Stimulated activated CD4-positive, alpha-beta T cell treated with anti-CD3 and anti-CD28 coated beads, Interleukin-15, amount 100 ng/mL, for 1 hour (primary cell): ENCODE measurements at places on chromosomes 7 and 10.

- DNase-seq, result no peak
Measured at GRCh38 chr7:156680281-156680680, 39.7 kb downstream of the RNF32 start.

GRCh38 chr7:81029511-81029910 lies 110.7 kb upstream of the SEMA3C start:
- no peak for DNase-seq

GRCh38 chr10:104345941-104346340 lies 7.7 kb upstream of the ITPRIP start:
- no peak for DNase-seq

DNA sequence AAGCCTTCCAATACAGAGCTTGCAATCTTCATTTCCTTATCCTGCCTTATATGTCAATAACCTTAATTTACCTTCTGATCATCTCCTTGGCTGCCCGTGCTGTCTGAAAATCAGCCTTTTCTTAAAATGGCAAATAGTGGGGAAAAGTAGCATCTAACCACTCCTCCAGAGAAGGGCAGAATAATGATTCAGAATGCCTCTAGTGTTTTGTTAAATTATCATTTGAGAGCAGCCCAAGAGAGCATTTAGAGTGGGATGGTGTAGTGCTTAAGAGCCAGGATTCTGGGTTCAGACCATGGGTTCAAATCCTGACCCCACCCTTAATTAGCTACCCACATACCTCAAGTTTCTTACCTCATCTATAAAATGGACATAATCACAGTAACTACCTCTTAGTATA lies 4.6 kb upstream of the TMEM139 start:
- no peak for DNase-seq

DNA sequence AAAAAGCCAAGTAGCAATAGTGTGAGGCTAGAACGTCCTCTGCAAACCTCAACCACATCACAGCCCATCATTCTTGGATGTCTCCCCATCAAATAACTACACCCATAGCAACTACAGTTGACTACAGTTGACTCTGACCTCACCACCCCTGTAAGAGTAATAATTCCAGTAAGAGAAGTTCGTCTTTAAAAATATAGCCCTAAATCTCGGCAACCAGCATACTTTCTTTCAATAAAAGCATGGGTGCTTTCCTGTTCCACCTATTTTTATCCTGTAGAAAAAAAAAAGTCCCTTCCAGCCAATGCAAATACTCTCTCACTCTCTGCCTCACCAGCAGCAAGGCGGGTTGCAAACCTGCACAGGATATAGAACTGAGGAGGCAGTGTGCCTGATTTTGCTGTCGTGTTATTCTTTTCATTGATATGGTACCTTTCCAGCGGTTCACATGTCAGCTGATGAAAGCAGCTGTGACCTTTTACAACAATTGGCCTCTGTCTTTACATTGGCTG lies 187.5 kb upstream of the NFE2L3 start:
- DNase-seq, result no peak

GRCh38 chr10:97977673-97978072 lies 52.7 kb downstream of the CRTAC1 start:
- no peak for DNase-seq

DNA sequence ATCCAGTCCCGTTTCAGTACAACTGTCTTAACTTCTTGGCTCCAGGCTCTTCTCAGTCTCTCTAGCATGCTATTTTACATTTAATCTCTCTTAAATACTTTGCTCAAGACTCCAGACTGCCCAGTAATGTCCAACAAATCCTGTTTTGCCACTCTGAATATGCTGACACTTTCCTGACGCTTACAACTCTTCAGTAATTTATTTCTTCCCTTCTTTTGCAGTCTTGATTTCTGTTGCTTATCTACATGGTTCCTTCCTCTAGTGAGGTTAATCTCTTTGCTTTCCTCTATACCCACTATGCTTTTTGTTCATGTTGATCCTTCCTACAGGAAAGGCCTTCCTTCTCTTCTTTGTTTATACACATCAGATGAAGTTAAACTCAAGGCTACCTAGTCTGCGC lies 23.7 kb downstream of the UMAD1 start:
- no peak for DNase-seq
